HEK293T (cell line): ENCODE measurements at places on chromosomes 1 and 21.

GRCh38 chr21:42572906-42573495, 59.3 kb downstream of the SLC37A1 start:
- no peak for DNase-seq

GRCh38 chr1:23525558-23526250, 5.3 kb downstream of the E2F2 start:
- no peak for DNase-seq

GRCh38 chr1:110673805-110674336, 869 bp downstream of the KCNA3 start:
- no peak for DNase-seq

- DNase-seq: no peak
These were observed 20.7 kb downstream of the TNFRSF8 start for GRCh38 chr1:12083766-12084165.

GRCh38 chr1:18875107-18875795, 15.8 kb upstream of the TAS1R2 start:
- peak; percentile 89 for DNase-seq

DNA sequence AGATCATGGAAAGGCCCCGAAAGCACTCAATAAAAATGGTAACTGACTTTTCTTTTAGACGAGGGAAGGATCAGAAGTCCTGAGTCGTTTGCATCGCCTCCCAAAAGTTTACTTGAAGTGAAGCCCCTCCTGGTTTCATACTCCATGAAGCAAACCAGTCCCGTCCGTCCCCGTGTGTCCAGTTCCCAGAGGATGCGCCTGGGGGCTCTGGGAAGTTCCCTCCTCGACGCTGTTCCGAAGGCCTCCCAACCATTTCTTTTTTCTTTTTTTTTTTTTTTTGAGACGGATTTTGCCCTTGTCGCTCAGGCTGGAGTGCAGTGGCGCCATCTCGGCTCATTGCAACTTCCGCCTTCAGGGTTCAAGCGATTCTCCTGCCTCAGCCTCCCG, 661 bp upstream of the OSCP1 start:
- no peak for DNase-seq

DNA sequence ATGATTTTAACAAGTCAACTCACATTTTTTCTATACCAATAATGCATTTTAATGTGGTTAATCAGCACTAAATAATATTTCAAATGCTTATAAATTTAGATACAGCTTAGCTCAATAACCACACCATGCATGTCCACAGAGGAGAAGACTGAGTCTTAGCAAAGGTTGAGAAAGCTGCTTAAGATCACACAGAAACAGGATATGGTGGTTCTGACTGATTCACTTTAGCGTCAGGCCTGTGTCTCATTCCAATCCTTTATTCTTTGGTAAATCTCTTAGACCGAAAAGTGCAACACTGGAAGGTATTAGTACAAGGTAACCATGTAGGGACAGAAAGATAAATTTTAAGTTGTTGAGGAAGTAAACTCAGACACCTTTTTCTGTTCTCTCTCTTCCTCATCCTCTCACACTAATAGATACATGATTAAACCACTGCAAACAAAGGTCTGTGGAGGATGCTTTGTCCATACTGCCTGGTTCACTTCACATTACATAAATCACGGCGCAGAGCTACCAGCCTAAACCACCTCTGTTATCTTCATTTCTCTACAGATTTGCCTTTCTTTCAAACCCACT, 139.0 kb downstream of the DPYD start:
- no peak for DNase-seq

- DNase-seq: peak; percentile 36
These were observed 42.6 kb downstream of the KIRREL1 start for GRCh38 chr1:158035976-158036583.

DNA sequence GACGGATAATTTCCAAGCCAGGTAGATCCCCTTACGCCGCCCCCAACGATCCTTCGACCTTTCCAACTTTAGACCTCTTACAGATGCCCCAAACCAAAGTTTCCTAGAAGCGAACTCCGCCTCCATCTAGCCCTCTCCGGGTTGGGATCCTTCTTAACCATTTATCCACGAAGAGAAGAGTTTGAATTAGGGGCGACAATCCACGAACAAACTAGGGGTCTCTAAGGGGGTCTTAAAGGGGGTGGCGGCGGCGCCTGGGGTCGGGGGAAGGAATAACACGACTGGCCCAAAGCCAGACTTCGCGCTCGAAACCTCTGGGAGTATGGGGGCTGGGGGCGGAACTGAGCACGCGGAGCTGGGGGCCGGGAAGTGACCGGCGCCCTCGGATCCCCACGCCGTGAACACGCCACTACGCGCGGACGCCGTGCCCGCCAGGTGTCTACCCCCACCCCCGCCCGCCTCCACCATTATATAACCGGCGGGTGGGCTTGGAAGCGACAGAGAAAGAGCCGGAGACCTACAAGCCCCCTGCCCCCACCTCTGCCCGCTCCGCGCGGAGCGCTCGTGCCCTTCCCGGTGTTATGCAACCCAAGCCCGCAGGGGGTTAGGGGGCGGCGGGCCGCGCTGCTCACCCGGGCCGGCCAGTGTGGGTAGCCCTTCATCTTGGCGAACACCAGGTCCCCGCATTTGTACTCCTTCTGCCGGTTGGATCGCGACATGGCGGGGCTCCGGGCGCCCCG, 594 bp downstream of the HDGF start:
- peak; percentile 48 for DNase-seq

DNA sequence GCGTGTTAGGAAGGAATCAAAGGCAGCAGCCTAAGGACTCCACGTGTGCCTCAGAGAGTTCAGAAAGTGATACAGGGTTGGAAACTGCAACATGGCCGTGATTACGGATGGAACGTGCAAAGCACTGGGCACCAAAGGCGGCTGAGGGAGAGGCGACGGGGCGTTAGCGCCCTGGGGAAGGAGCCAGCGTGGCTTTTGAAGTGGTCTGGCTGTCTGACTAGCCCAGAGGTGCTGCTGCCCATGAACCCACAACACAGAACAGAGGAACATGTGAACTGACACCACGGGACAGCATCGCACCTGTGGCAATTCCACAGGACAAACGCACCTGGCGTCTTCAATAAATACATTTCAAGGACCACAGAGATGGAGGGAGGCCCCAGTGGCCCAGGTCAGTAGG, 18.0 kb upstream of the TMEM52 start:
- DNase-seq: no peak

- peak; percentile 79 for DNase-seq
These were observed at the start of gene RNU11 for GRCh38 chr1:28648474-28649198. Gene RNU11, plus strand, starts transcription at chr1:28648600.

- peak; percentile 52 for DNase-seq
These were observed 738.8 kb downstream of the PTPRU start for GRCh38 chr1:29975036-29975694.

GRCh38 chr1:29197590-29197924, 15.9 kb upstream of the SRSF4 start:
- DNase-seq: peak; percentile 65

DNA sequence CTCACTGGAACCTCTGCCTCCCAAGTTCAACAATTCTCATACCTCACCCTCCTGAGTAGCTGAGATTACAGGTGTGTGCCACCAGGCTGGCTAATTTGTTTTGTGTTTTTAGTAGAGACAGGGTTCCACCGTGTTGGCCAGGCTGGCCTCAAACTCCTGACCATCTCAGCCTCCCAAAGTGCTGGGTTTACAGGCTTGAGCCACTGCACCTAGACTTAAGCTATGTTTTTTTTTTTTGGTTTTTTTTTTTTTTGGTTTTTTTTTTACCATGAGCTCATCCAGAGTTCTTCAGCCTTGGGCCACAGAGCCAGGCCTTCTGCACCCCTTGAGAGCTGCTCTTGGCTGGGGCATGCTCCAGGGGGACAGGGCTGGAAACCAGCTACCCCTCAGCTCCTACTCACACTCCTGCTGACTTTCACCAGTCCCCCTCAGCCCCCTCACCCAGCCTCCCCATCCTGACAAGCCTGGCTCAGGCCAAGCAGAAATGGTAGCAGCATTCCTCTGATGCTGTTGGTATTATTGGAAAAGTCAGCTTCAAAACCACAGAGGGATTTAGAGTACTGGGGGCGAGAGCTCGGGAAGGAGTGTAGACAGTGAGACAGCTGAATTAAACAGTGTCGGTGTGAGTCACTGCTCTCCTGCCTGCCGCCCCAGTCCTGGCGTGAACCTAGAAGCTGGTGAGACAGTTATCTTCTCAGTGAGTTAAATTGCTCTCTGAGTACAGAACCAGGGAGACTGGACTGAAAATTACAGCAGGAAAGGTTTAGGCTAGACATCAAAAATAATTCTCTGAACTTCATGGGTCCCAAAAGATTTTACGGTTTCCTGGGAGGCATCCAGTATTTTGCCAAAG, 63.7 kb downstream of the NAV1 start:
- no peak for DNase-seq

GRCh38 chr1:116949213-116949985, 39.7 kb downstream of the PTGFRN start:
- no peak for DNase-seq

DNA sequence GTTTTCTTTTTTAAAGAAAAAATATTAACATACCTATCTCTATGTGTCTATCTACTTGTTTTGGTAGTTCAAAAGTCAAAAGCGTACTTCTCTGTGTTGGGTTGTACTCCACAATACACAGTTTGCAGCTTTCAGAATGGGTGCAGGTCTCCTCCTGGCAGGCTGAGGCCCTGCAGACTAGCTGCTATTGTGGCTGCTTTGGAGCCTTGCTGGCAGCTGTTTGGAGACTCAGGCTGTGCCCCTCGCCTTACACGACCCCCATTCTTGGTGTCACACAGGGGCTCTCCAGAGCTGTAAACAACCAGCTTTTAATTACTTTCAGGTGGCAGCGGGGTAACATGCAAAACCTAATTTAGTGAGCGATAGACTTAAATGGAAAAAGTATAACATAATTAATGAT, 160.4 kb downstream of the DSCAM start:
- no peak for DNase-seq
